ENCODE measurements at places on chromosomes 4 and X. TPM values are rescaled to one million over a fixed set of nuclear protein-coding genes. Genes with fewer than 3 reads are reported as not detected.

DNA sequence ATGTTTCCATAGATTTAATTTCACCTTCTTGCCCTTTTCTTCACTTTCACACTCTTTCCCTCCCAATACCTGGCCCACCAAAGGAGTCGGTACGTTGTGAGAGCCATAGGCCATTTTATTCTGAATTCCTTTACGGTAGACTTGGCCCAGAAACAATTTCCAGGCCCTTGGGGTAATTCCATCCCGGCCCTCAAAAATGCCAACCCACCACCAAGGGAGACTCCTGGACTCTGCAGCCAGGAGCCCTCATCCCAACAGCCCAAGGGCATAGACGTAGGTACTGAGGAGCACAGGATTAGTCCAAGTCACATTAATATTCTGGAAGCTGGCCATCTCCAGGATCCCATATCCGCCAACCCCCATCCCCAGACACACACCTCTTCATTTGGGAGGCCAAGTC is 102.9 kb downstream of the LIMCH1 start:
- H3K27ac ChIP-seq = no peak overlapping the region
- no peaks in the 10 kb centered on the region for H3K4me1 ChIP-seq
- no peak overlapping the region for H3K4me3 ChIP-seq
- no peak for DNase-seq

DNA sequence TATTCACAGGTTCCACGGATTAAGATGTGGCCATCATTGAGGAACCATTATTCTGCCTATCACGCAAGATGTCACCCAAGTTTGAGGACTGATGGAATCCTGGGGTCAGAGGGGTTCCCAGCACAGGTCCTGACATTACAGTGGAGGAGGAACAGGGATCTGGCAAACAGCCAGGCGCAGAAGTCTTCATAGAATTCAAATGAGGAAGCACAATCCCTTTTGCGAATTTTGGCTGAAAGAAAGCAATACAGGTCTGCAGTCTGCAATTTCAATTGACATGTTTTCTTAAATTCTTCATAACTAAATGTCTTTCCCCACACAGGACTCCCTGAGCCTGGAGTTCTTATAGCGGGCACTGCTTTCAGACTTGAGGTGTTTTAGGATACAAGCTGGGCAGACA is 14.5 kb downstream of the DOCK11 start:
- H3K4me1 ChIP-seq = no peaks in the 10 kb centered on the region
- no peak overlapping the region for H3K27ac ChIP-seq
- H3K36me3 ChIP-seq = no peaks in the 10 kb centered on the region
- H3K4me3 ChIP-seq = no peak overlapping the region
- H3K27me3 ChIP-seq = no peaks in the 10 kb centered on the region
- no peak for DNase-seq

USP26 gene
- total RNA-seq = not detected

XPNPEP2 gene
- not detected for total RNA-seq

DNA sequence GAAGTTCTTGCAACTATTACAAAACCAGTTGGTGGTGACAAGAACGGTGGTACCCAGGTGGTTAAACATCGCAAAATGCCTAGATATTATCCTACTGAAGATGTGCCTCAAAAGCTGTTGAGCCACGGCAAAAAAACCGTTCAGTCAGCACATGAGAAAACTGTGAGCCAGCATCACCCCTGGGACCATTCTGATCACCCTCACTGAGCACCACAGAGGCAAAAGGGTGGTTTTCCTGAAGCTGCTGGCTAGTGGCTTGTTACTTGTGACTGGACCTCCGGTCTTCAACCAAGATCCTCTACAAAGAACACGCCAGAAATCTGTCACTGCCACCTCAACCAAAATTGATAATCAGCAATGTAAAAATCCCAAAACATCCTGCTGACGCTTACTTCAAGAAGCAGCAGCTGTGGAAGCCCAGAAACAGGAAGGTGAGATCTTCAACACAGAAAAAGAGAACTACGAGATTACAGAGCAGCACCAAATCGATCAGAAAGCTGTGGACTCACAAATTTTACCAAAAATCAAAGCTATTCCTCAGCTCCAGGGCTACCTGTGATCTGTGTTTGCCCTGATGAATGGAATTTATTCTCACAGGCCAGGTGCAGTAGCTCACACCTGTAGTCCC is 21.4 kb upstream of the SLC10A6 start:
- no peak for DNase-seq
- H3K4me1 ChIP-seq = no peaks in the 10 kb centered on the region
- no peak overlapping the region for H3K27ac ChIP-seq

DNA sequence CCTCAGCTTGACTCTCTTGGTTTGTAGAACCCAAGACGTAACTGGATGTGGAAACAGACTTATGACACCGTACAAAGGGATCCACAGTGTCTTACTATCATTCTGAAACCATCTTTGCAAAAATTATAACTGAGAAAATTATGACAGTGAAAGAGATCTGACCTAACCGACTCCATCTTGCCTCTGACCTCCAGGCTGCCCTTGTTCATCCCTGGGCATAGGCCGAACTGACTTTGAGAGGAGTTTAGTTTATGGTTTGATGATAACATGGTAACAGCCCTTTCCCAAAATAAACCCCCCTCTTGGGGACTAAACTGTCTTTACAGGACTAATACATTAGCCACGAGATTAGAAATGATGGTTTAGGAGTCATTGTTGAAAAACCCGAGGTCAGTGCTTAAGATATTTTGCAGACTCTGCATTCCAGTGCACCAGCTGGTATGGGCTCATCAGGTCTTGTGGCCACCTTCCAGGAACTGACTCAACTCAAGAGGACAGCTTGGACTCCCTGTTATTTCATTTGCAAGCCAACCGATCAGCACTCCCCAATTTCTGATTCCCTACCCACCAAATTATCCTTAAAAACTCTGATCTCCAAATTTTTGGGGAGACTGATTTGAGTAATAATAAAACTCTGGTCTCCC is 49.6 kb downstream of the CASP3 start:
- no peak for DNase-seq
- H3K4me3 ChIP-seq = no peak overlapping the region
- H3K4me1 ChIP-seq = no peaks in the 10 kb centered on the region
- H3K36me3 ChIP-seq = no peaks in the 10 kb centered on the region

SH3RF1 gene
- total RNA-seq = 11.5 TPM

GRCh38 chr4:8682725-8683124 is 90.2 kb downstream of the CPZ start:
- no peak for DNase-seq
- H3K27ac ChIP-seq = no peak overlapping the region
- H3K4me3 ChIP-seq = no peak overlapping the region
- H3K4me1 ChIP-seq = no peaks in the 10 kb centered on the region
- no peaks in the 10 kb centered on the region for H3K36me3 ChIP-seq

HDX gene
- 5.3 TPM for total RNA-seq
